ENCODE measurements at places on chromosomes 12 and 14. TPM values are rescaled to one million over a fixed set of nuclear protein-coding genes. Genes with fewer than 3 reads are reported as not detected.

DNA sequence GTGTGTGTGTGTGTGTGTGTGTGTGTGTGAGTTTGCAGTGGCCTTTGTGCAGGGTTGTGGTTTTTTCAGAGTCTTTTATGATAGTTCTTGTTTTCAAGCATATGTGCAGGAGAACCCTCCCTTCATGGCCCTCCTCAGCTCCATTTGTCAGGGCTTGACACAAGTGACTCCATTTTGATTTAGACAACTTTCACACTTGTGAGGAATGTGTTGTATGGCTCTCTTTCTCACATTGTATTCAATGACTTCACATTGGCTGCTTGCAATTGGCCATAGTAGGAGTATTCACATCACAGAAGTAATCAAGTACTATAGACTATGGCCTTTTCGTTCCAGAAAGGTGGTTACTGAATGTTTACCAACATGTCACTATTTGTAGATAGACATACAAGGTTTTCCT lies 133.1 kb downstream of the SLC38A1 start:
- no peak for DNase-seq

Gene NYNRIN
- 25.1 TPM for polyA plus RNA-seq

Gene KITLG
- 13.1 TPM for polyA plus RNA-seq

Gene C12orf56
- polyA plus RNA-seq: 2.7 TPM

DNA sequence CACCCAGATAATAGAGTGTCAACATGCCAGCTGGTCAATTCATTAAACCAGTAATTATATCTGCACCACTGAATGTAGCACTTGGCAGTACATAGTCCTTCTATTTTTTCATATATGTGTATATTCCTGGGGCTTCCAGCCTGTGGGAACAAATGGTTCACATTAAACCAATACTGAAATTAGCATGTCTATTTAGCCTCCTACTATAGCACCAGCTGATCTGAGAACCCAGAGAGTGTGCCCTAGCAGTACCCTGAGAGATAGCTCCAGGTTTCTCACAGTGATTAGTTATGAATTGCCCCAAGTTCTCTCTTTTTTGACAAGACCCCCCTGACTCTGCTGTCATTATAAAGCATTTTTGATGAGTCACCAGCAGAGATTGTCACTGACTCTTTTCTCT lies 1097.3 kb upstream of the FLRT2 start:
- no peak for DNase-seq

All from hindlimb muscle (tissue), 1 donor.